ENCODE measurements at places on chromosomes 1 and 21.

DNA sequence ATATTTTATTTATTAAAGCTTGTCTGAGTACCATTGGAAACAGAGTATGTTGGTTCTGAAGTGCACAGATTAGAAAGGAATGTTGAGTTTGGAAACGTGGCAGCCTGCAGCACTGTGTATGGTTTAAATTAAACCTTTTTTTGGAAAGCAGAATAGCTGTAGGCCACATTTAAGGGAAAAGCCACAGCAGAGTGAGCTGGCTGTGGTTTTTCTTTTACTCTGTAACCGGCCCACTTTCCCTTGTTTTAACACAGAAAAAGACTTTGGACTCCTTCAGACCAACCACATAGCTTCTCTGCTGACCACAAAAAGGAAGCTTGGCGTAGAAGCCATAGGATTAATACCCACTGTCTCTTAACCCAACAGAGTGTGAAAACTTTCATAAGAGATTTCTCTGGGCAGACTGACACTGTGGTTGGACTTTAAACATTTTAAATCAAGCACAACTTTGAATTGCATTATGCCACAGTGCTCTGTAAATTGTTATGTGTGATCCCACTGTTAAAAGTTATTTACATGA lies 75.2 kb downstream of the NFIA start:
- DNase-seq: no peak

DNA sequence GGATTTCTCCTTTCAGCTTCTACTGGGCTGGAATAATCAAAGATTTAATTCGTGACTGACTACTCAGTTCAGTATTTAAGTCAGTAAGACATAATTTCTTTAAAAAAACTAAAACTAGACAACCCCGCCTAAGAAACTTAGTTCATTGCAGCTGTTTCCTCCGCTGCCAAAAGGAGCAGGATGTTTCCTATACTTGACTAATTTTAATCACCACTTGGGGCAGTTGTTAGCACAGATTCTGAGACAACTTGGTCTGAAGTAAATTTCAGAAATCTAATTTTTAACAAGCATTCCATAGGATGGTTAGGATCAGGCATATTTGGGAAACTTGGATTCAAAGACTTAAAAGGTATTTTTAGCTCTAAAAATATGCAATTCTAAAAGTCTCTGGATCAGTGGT lies 34.0 kb downstream of the EPRS1 start:
- DNase-seq: no peak

- no peak for DNase-seq
Observed at GRCh38 chr1:93807311-93807930, 71.6 kb downstream of the DNTTIP2 start.

DNA sequence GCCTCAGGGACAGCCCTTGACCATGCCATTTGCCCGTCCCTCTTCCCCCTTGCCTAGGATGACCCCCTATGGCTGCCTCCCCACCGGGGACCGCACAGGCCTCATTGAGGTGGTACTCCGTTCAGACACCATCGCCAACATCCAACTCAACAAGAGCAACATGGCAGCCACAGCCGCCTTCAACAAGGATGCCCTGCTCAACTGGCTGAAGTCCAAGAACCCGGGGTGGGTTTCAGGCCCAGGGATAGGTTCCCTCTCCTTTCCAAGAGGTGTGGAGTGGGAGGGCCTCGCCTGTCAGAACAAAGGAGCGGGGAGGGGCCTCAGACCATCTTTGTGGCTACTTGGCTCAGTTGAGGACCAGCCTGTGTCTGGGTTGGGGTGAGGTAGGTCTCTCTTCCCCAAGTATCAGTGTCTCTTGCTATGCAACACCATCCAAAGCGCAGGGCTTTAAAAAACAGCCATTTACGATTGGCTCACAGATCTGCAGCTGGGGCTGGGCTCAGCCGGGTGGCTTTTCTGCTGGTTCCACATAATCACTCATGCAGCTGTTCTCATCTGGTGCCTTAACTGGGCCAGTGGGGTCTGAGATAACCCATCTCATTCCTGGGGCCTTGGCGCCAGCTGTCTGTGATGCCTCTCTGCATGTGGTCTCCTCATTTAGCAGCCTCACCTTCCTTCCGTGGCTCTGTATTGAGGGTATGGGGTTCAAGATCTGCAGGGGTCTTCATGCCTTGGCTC lies 71.7 kb downstream of the PIK3CD start:
- DNase-seq: no peak

- DNase-seq: no peak
Observed at GRCh38 chr1:228455715-228456114, 31.5 kb upstream of the RNF187 start.

DNA sequence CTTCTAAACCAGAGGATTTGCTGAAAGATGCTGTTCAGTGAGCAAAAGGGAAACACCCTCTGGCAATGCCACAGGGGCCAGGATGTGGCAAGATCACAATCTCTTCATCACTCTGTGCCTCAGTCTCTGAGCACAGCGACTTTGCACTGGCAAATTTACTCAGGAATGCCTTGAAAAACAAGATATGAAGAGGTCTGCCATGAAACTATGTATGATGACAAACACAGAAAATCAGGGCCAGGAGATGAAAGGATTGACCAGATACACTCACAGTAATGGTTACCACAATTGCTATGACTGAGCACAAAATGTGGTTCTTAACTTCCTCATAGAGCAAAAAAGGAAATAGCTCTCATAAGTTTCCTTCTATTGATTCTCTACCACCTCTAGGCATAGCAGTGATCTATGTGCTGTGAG lies 5.8 kb downstream of the TTC13 start:
- DNase-seq: no peak

DNA sequence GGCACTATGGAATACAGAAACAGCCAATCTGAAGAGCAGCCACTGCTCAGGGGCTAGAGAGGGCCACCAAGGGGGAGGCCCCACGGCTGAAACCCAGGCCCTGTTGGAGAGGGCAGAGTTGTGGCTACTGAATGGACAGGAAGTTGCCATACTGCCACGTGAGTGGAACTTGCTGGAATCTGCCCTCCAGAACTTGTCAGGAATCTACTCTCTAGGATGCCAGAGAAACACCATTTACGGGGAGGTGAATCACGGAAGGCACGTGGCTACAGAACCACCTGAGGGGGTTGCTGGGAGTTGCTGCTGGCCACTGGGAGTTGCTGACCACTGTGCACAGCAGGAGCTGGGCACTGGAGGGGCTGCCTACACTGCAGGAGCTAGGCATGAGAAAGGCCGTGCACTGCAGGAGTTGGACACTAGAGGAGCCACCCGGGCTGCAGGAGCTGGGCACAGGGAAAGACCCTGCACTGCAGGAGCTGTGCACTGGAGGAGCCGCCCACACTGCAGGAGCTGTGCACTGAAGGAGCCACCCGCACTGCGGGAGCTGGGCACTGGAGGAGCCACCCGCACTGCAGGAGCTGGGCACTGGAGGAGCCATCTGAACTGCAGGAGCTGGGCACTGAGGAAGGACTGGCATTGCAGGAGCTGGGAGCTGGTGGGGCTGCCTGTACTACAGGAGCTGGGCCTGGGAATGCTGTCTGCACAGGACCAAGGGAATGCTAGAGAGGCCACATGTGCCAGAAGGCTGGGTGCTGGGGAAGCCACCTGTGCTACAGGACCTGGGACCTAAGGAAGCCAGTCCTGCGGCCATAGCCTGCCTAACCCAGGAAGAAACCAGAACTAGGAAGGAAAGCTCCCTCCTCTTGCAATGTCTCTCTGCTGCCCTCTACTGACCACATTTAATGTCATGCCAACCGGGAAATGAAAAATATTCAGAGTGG lies 343.4 kb downstream of the MATN1 start:
- no peak for DNase-seq

- DNase-seq: no peak
Observed at GRCh38 chr1:180392020-180392419, 110.4 kb downstream of the ACBD6 start.

- no peak for DNase-seq
Observed at GRCh38 chr1:182280504-182280900, 111.1 kb downstream of the GLUL start.

GRCh38 chr21:17045214-17045853 lies 467.5 kb upstream of the CXADR start:
- DNase-seq: no peak

- DNase-seq: no peak
Observed at GRCh38 chr1:219806642-219807041, 121.7 kb downstream of the SLC30A10 start.

DNA sequence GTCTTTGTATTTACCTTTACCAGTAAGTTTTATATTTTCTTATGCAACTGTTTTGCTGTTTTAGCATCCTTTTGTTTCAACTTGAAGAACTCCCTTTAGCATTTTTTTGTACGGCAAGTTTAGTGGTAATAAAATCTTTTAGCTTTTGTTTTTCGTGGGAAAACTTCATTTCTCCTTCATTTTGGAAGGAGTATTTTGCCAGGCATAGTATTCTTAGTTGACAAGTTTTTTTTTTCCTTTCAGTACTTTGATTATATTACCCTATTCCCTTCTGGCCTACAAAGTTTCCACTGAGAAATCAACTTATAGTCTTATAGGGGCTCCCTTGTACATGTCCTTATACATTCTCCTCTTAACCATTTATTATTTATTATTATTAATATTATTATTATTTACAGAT lies 22.6 kb upstream of the SOD1 start:
- DNase-seq: no peak
